Mammary epithelial cell (primary cell): ENCODE measurements at places on chromosomes 13 and 19.
A peak's percentile ranks its signal among the peaks of the same experiment; 100 is the strongest.

DNA sequence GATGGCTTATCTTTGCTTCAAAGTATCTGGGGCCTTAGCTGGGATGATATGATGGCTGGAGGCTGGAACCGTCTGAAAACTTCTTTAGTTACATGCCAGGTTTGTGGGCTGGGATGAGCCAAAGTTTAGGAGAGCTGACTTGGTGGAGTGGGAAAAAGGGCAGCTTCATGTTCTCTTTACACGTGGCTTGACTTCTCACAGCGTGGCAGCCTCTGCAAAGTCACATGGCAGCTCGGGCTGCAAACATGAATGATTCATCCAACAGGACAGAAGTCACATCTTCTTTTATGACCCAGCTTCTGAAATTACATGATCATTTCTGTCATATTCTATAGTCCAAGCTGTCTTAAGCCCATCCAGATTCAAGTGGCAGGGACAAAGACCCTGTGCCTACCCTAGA is 176.0 kb downstream of the OLFM4 start:
- no peak for DNase-seq

DNA sequence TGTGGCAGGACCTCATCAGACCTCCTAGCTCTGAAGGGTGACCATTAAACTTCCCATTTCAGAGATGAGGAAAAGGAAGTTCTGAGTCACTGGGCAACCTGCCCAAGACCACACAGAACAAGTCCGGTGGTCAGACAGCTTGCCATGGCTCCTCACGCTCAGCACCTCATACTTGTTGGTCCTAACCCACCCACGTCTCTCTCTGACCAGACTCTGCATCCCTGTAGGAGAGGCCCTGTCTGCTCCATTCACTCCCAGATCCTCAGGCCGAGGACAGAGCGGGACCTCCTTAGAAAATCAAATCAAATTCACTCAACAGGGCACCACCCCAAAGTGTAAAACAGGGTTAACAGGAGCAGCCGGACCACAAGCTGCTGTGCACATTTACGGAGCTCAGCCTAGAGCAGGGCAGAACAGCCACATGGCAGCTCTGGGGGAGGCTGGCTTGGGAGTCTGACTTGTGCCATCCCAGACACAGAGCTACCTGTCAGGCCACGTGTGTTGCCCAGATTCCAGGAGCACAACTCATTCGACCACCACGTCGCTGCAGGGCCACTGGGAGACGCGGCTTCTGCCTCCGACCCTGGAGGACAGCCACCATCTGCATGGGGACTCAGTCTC is 1.7 kb downstream of the MIER2 start:
- peak; percentile 81 for DNase-seq

DNA sequence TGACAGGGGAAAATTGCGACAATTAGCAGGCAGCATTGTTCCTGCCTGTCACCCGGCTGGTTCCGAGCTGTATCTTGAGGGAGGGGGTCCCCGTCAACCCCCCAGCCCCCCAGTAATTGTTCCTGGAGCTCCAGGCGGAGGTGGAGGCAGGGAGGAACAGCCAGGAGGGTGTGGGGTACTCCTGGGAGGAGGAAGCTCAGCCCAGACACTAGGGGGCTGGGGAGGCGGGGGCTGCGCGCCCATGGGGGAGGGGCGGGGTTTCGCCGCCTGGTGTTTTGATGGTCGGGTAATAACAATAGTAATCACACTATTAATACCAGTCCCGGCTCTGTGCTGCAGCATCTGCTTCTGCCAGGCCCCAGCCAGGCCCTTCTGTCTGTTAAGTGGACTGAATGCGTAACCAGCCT is 8.6 kb downstream of the NPAS1 start:
- DNase-seq = no peak

- DNase-seq = no peak
Measured at GRCh38 chr19:10758978-10759377, 41.1 kb downstream of the DNM2 start.

GRCh38 chr13:105721016-105721415 is 814.4 kb downstream of the EFNB2 start:
- peak; percentile 28 for DNase-seq
